Right ventricle myocardium superior (tissue), 1 donor: ENCODE measurements at places on chromosomes 6 and 20.

DNA sequence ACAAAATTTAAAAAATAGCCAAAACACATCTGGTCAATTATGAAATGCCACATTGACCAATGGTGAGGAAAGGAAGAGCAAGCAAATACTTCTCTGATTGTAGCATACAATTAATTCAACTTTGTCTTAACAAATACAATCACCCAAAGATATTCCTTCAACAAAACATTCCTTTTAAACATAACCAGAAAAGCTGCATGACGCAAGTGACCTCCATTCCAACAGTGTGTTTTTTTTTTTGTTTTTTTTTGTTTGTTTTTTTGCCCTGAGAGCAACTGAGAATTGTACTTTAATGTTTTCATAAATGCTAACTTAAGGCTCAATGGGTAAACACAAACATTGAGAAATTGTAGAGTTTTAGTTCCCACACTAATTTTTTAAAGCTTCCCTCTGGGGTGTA lies 184.4 kb downstream of the PTPRK start:
- DNase-seq, result no peak

DNA sequence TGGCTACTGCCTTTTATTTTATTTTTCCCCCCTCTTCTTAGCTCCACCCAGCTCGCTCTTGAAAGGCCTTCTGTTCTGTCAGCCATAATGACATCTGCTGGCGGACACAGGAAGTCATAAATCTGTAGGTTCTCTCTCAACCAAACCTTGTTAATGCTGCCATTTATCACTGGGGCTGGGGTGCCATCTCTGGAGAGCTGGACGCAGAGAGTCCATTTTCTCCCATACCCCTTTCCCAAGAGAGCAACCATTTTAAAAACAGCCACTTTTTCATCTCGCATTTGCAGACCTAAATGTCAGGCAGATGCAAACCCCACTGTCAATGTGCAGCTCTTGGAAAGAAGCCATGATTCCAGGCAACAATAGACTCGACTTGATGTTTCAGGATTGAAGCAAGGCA lies 13.0 kb upstream of the TSHZ2 start:
- no peak for DNase-seq

GRCh38 chr6:144360401-144360800 lies 75.3 kb downstream of the UTRN start:
- no peak for DNase-seq

GRCh38 chr20:1255675-1256074 lies 10.4 kb upstream of the SNPH start:
- no peak for DNase-seq

GRCh38 chr20:63527184-63527583 lies 6.6 kb downstream of the PPDPF start:
- DNase-seq, result no peak

DNA sequence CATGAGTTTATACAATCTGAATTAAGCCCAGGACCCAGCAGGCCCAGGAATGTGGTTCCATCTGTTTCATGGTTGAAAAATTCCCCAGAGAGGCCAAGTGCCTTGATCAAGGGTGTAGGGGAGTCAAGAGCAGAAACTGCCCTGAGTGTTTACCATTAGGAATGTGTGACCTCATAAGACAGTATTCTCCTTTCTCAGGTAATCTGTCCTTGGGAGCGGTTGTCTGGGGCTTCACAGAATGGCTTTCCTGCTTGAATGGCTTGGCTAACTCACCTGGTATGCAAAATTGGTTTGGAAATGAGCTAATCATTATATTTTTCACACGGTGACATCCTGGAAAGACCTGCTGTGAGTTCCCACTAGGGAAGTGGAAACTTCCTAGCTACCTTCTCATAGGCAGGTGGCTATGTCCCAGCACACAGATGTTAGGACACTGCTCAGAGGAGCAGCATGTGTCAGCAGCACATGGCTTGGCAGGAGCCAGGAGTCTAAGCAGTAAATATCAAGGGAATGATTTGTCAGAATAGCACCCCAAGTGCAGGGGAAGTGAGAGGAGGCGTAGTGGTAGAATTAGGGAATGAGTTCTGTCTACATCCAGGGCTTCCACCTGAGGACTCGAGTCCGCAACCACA lies 17.7 kb downstream of the CLIC5 start:
- no peak for DNase-seq

DNA sequence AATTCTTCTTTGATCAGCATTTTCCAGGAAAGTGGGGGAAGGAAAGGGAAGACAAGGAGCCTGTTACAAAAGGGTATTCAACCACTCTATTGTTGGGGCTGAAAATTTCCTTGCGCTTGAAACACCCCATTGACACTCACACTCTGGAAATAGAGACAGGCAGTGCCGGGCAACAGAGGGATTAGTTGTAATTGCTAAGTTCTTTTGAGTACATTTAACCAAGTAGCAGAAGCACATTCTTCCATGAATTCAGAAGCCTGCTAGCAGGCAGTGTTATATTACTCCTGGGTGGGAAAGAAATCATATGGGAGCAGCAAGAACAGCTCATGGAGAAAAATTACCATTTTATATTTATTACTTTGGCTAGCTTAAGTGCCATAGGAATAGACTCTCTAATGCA lies 745.5 kb downstream of the C6orf118 start:
- no peak for DNase-seq

GRCh38 chr6:107652526-107653182 lies 162.7 kb downstream of the SOBP start:
- DNase-seq, result no peak

DNA sequence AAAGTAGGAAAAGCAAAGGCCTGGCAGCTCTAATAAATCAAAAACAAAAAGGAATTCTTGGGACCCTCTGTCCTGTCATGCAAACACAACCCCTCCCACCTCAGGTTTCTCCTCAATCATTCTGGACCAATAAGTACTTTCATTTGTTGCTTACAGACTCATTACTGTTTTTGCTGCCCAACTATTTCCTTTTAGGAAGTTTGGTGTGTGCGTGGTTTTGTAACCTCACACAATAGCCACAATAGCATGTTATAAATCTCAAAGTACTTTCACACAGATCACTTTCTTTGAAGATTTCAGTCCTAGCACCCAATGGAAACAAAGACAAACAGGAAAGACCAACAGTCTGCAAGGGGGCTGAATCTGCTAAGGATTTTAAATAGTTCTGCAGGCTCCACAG lies 4.5 kb downstream of the MRPL14 start:
- no peak for DNase-seq

DNA sequence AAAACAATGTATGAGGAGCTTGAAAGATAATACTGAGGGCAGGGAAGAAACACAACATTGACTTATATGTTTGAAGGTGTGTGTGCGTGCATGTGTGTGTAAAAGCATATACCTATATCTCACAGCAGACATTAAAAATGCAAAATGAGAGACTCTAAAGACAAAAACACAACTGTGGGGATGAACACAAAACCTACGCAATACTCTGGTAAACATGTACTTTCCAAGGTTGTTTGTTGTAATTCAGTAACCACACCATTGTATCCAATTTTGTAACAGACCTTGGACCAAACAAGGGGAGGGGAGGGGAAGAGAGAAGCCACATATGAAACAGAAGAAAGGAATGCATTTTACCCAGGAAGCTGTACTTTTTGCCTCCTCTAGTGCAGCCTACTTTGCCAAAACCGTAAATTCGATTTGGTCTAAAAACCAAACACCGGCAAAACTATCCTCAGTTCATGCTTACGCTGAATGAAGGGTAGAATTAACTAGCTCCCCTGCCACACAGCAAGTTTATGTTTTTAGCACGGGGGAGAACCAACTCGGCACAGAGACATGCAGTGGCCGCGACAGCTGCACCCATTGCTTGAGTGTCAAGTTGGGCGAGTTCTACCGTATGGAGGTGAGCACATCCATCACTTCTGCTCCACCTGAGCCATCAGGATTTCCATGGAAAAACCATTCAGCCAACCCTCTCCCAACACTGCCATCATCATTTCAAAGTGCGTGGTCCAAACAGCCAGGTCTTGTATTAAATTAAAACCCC lies 50.0 kb downstream of the CNKSR3 start:
- no peak for DNase-seq

DNA sequence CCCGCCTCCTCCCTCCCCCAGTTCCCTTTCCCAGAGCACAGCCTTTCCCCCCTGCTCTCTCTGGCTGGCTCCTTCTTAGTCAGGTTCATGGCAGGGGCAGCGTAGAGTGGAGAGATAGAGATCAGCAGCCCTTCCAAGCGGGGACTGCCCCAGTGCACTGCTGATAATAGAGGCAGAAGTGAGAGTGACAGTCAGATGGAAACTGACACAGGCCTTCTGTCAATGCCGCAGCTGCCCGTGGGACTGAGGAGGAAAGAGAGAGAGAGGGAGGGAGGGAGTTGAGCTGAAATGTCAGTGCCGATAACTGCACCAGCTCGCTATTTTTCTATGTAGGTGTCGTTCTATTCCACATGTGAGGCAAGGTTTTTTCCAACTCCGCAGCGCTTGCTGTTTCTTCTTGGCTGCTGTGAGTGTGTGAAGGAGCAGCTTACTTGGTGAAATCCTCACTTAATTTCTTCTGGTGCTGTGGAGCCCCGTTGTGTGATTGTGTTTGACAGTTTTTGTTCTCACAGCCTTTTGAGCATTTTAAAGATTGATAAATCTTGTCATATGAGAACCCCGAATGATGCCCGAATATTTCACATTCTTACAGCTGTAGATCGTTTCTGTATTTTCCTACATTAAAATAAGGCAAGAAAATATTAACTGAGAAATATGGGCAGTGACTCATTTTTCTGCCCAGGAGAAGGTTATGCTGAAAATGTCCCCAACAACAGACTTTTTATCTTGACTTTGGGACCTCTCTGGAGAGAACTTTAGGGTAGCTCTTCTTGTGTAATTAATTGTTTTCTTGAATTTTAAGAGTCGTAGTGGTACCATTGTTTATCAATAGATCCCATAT lies 386.4 kb upstream of the MMS22L start:
- DNase-seq, result peak; percentile 41
